ENCODE measurements at places on chromosomes 12 and 14. TPM values are rescaled to one million over a fixed set of nuclear protein-coding genes. Genes with fewer than 3 reads are reported as not detected.

DNA sequence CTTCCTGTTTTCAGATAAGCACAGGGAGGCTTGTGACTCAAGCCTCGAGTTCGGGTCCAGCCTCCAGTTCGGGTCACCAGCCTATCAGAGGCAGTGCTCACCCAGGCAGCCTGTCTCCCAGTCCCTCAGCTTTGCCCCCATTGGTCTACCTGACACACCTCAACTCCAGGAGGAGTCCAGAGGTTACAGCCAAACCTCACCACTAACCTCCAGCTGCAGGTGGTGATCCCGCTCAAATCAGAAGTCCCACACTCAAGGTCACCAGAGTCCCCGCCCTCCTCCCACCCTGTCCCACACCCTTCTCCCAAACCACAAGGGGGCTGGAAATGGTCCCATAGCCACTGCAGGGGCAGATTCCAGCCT, 42.1 kb downstream of the KDM2B start:
- DNase-seq, result no peak
- no peak overlapping the region for H3K27ac ChIP-seq
- H3K36me3 ChIP-seq, result no peaks in the 10 kb centered on the region
- no peaks in the 10 kb centered on the region for H3K27me3 ChIP-seq
- no peak overlapping the region for H3K4me3 ChIP-seq
- H3K4me1 ChIP-seq, result peaks cover 20% of the 10 kb centered on the region

- H3K27me3 ChIP-seq, result no peaks in the 10 kb centered on the region
- H3K4me3 ChIP-seq, result no peak overlapping the region
- peak overlapping the region; percentile 85 for H3K27ac ChIP-seq
- DNase-seq, result peak; percentile 63
- H3K4me1 ChIP-seq, result peaks cover 60% of the 10 kb centered on the region
Measured at GRCh38 chr12:6084261-6084968, 40.1 kb downstream of the VWF start.

Gene KRT71
- not detected for polyA plus RNA-seq

DNA sequence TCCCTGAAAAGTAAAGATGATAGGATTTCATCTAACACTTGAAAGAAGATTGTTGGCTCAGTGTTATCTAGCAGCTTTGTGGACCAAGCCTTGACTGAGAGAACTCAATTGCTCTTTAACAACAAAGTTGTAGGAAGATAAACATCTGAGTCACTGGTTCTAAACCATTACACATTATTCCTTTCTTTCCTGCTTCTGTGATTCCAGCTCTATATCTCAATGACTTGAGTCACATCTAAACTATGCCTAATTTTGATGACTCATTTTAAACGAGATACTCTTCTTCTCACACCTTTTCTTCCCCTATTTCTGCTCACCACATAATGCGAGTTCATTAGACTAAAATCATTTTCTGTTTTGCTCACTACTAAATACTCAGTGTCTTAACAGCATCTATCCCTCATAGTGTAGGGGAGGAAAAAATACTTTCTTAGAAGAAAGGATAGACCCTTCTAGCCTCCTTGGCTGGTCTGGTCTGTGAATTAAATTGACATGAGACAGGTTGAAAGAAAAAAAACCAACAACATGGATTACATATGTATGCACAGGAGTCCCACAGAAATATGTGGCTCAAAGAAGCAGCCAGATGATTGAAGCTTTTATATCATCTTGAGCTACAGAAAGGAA, 201.4 kb downstream of the C12orf50 start:
- no peaks in the 10 kb centered on the region for H3K36me3 ChIP-seq
- no peak overlapping the region for H3K4me3 ChIP-seq
- peaks cover 25% of the 10 kb centered on the region for H3K4me1 ChIP-seq
- no peaks in the 10 kb centered on the region for H3K27me3 ChIP-seq
- H3K27ac ChIP-seq, result peak overlapping the region; percentile 83
- DNase-seq, result peak; percentile 89

DNA sequence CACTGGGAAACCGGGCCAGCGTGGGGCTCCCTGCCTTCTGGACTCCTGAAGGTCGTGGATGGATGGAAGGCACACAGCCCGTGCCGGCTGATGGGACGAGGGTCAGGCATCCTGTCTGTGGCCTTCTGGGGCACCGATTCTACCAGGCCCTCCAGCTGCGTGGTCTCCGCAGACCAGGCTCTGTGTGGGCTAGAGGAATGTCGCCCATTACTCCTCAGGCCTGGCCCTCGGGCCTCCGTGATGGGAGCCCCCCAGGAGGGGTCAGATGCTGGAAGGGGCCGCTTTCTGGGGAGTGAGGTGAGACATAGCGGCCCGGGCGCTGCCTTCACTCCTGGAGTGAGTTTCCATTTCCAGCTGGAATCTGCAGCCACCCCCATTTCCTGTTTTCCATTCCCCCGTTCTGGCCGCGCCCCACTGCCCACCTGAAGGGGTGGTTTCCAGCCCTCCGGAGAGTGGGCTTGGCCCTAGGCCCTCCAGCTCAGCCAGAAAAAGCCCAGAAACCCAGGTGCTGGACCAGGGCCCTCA, 26.9 kb downstream of the HIP1R start:
- no peak for DNase-seq
- peaks cover 39% of the 10 kb centered on the region for H3K36me3 ChIP-seq
- no peak overlapping the region for H3K4me3 ChIP-seq
- H3K27me3 ChIP-seq, result no peaks in the 10 kb centered on the region
- H3K27ac ChIP-seq, result no peak overlapping the region

- peaks cover 15% of the 10 kb centered on the region for H3K4me1 ChIP-seq
- no peaks in the 10 kb centered on the region for H3K36me3 ChIP-seq
- no peak overlapping the region for H3K4me3 ChIP-seq
- H3K27me3 ChIP-seq, result no peaks in the 10 kb centered on the region
- H3K27ac ChIP-seq, result no peak overlapping the region
Measured at GRCh38 chr12:47282206-47282605, 202.4 kb upstream of the AMIGO2 start.

Gene TNFAIP2
- polyA plus RNA-seq, result 42.7 TPM

Gene POLE2
- polyA plus RNA-seq, result 12.5 TPM

DNA sequence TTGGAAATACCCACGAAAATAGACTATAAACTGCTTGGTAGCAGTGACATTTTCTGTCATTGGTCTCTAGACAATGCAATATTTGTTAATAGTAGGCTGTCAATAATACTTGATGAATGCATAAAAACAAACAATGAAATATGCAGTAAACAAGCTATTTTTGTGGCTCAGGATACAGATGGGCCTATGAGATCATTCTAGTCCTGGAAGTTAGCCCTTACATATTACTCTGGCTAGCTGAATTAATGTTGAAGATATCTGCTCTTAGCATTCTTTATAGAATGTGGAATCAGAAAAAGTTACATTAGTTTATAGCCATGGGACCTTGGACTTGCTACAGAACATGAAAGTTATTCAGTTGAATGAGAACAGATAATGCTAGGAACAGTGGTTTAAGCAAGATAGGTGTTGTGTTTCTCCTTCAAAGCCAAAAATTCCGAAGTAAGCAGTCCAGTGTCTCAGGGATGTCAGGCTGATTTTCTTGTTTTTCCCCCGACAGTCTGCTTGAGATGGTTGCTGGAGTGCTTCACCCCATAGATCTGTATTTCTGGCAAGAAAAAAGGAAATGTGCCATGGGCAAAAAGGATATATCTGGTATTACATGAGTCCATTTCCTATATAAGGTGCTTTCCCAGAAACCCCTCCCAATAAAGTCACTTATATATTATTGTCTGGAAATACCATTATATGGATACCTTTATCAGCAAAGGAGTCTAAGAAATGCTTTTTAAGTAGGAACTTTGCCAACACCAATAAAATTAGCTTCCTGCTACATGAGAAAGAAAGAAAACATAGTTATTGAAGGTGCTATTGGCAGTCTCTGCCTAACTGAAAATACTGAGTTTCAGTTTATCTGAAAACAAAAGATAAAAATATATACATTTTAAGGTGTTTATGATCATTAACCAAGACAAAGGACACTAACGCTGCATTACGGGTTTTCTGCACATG, 619.4 kb upstream of the ATP2B1 start:
- H3K27me3 ChIP-seq, result no peaks in the 10 kb centered on the region
- H3K36me3 ChIP-seq, result no peaks in the 10 kb centered on the region
- H3K4me1 ChIP-seq, result peaks cover 53% of the 10 kb centered on the region

- H3K27me3 ChIP-seq, result no peaks in the 10 kb centered on the region
- no peaks in the 10 kb centered on the region for H3K4me1 ChIP-seq
- H3K36me3 ChIP-seq, result peaks cover 4% of the 10 kb centered on the region
- no peak overlapping the region for H3K4me3 ChIP-seq
Measured at GRCh38 chr14:99880651-99881420, 87.6 kb downstream of the EML1 start.

DNA sequence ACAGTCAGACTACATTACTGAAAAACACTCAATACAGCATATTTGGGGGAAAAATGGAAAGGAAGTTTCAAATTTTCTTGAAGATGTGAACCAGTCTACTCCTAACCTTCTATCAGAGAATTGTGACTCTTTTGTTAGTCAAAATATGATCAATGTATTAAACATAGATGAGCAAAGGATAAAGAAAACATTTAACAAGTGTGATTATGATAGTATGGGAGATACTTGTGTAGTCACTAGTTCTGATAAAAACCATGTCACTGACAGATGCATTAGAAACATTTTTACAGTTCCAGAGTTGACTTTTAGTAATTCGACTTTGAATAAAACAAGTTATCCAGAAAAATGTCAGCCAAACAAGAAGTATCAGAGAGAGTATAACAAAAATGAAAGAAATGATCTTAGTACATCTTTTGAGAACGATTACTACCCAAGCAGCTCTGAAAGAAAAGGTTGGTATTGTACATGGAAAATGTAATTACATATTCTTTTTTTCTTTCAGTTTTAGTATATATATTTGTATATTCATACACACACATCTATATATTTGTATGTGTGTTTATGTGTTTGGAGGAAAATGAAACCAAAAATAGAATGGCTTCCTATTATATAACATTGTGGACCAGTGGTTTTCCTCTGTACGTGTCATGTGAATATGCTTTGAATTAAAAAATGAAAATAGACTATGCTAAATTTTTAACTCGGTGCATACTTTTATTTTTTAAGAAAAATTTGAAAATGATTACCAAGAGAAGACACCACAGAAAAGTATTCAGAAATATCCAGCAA, 63.3 kb upstream of the ABCD2 start:
- H3K4me1 ChIP-seq, result no peaks in the 10 kb centered on the region
- no peaks in the 10 kb centered on the region for H3K27me3 ChIP-seq
- no peak for DNase-seq
- no peak overlapping the region for H3K27ac ChIP-seq
- no peak overlapping the region for H3K4me3 ChIP-seq

Gene CDKL1
- 2.6 TPM for polyA plus RNA-seq

DNA sequence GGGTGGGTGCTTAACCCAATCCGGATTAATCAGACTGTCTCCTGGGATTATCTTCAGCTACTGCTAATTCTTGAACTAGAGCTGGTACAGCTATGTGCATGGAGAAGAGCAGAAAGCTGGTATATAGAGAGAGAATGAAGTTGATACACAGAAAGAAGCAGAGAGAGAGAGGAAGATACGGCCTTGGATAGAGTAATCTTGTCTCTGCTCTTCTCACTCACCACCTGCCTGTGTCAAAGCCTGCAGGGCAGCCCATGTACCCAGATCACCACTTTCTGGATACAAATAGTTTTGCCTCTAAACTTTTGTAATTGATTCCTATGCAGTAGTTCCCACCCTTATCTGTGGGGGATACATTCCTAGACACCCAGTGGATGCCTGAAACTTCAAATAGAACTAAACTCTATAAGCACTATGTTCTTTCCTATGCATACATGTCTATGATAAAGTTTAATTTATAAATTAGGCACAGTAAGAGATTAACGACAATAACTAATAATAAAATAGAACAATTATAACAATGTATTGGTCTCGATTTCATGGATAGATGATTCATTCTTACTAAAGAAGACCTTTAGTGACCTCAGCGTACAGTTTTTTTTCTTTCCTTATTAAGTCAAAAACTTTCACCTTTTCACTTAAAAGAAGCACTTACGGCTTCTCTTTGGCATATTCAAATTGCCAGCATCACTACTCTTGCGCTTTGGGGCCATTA, 45.5 kb downstream of the YEATS4 start:
- DNase-seq, result no peak
- H3K27me3 ChIP-seq, result no peaks in the 10 kb centered on the region
- no peak overlapping the region for H3K4me3 ChIP-seq
- H3K27ac ChIP-seq, result peak overlapping the region; percentile 97
- H3K36me3 ChIP-seq, result no peaks in the 10 kb centered on the region
- peaks cover 19% of the 10 kb centered on the region for H3K4me1 ChIP-seq

- no peaks in the 10 kb centered on the region for H3K4me1 ChIP-seq
- DNase-seq, result no peak
- H3K36me3 ChIP-seq, result no peaks in the 10 kb centered on the region
- no peaks in the 10 kb centered on the region for H3K27me3 ChIP-seq
- H3K27ac ChIP-seq, result no peak overlapping the region
Measured at GRCh38 chr12:24632466-24632865, 316.4 kb downstream of the BCAT1 start.
